H1 (cell line): ENCODE measurements at places on chromosomes 7 and 10. TPM values are rescaled to one million over a fixed set of nuclear protein-coding genes. Genes with fewer than 3 reads are reported as not detected.

SH2D4B gene
- 0.10 and 0.13 TPM in 2 replicates for total RNA-seq

GRCh38 chr10:109988212-109988596 is 19.6 kb upstream of the ADD3 start:
- no peak overlapping the region for H3K4me3 ChIP-seq
- no peaks in the 10 kb centered on the region for H3K4me1 ChIP-seq
- no peaks in the 10 kb centered on the region for H3K36me3 ChIP-seq
- no peak for DNase-seq
- H3K27ac ChIP-seq = no peak overlapping the region

GRM8 gene
- 2.8 and 3.7 TPM in 2 replicates for total RNA-seq

- H3K4me1 ChIP-seq = no peaks in the 10 kb centered on the region
- no peaks in the 10 kb centered on the region for H3K27me3 ChIP-seq
- no peak for DNase-seq
- no peak overlapping the region for H3K4me3 ChIP-seq
Measured at GRCh38 chr10:83229991-83230390, 909.3 kb upstream of the GHITM start.

ANKRD30A gene
- not detected in 2 replicates for total RNA-seq

DNA sequence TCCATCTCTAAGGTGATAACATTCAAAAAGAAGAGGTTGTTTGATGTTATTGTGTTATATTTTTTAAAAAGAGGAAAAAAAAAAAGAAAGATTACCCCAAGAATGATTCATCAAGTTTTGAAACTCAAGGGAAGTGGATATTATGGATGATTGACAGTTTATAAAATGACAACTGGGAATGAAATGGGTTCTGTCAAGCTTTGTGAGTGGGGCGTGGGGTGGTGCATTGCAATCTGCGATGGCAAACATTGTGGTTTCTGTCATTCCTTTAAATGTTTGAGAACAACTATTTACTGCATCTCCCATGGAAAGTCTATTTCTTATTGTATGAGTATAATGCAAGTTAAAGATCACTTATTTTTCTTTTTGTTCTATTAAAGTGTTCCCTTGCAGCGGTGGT is 297.0 kb downstream of the CCDC3 start:
- H3K27me3 ChIP-seq = no peaks in the 10 kb centered on the region
- no peak for DNase-seq
- H3K4me1 ChIP-seq = peaks cover 6% of the 10 kb centered on the region; the same call in 1 of the 2 replicates
- H3K27ac ChIP-seq = no peak overlapping the region

RPEL1 gene
- total RNA-seq = not detected in 2 replicates

SEMA4G gene
- 7.1 and 7.6 TPM in 2 replicates for total RNA-seq

- H3K4me1 ChIP-seq = no peaks in the 10 kb centered on the region; the same call in 1 of the 2 replicates
- H3K36me3 ChIP-seq = no peaks in the 10 kb centered on the region
- no peaks in the 10 kb centered on the region for H3K27me3 ChIP-seq
- DNase-seq = no peak
- H3K4me3 ChIP-seq = no peak overlapping the region
- H3K27ac ChIP-seq = no peak overlapping the region
Measured at GRCh38 chr7:73981933-73982332, 46.0 kb upstream of the ELN start.

TRPV6 gene
- total RNA-seq = 0.48 and 0.52 TPM in 2 replicates

GRCh38 chr10:118971187-118971586 is 58.3 kb upstream of the NANOS1 start:
- H3K4me3 ChIP-seq = no peak overlapping the region
- H3K27ac ChIP-seq = no peak overlapping the region
- DNase-seq = no peak
- H3K27me3 ChIP-seq = no peaks in the 10 kb centered on the region

TMED4 gene
- total RNA-seq = 41.1 and 44.9 TPM in 2 replicates

DNA sequence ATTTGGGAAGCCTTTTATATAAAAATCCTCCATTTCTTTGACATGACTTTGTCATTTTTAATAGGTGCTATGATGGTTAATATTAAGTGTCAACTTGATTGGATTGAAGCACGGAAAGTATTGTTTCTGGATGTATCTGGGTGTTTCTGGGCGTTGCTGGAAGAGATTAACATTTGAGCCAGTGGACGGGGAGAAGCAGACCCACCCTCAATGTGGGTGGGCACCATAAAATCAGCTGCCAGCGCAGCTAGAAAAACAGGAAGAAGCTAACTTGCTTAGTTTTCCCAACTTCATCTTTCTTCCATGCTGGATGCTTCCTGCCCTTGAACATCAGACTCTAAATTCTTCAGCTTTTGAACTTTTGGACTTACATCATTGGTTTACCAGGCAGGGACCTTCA is 1003.0 kb downstream of the SORCS3 start:
- H3K4me3 ChIP-seq = no peak overlapping the region
- H3K27me3 ChIP-seq = no peaks in the 10 kb centered on the region
- DNase-seq = no peak
- H3K27ac ChIP-seq = no peak overlapping the region
- H3K4me1 ChIP-seq = no peaks in the 10 kb centered on the region; the same call in 1 of the 2 replicates
- H3K36me3 ChIP-seq = no peaks in the 10 kb centered on the region

DNA sequence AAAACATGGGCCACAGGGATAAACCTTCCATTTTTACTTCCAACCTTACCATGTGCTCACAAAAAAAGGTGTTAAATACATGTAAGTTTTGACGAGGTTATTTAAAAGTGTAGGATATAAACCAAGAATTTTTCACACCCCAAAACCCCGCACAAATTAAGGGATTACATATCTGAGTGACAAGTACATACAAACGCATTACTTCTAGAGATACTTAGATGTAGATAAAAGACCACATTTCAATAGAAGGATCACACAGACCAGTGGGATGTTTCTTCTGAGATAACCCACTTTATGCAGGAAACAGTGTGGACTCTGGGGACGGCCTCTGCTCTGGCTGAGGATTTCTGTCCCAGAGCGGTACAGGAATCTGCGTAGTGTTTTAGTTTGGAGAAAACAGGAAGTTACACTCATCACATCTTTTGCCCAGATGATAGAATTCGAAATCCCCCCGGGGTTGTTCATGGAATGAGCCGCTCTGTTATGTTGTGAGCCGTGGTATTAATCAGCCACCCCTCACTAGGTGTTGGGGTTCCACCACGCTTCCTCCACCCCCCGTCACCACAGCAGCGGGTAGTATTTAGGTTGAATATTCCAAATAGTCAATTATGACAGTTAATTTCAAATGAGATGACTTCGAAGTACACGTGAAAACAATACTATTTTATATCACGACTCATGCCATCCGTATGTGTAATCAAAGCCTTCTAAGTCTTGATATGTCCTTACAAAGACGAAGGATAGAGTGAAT is 1.3 kb upstream of the CUL1 start:
- H3K4me1 ChIP-seq = peaks cover 6% of the 10 kb centered on the region; the same call in 1 of the 2 replicates
- H3K27me3 ChIP-seq = no peaks in the 10 kb centered on the region
- peak overlapping the region; percentile 85 for H3K4me3 ChIP-seq
- DNase-seq = no peak

DNA sequence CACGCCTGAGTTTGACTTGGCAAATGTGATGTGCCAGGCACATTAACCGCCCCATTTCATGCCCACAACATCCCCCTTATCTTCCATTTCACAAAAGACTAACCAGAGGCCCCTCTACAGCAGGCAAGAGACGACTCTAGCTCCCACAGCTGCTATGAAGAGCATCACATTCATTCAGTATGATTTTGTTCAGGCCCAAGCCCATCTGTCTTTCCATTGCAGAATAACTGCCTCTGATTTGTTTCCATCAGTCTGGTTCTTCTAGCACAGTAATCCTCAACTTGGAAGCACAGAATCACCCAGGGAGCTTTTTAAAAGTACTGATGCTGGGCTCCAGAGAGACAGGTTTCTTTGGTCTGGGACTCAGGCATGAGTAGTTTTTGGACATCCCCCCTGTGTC is 169.7 kb downstream of the NEURL1 start:
- DNase-seq = no peak
- peaks cover 21% of the 10 kb centered on the region for H3K4me1 ChIP-seq
- H3K27ac ChIP-seq = no peak overlapping the region
- no peaks in the 10 kb centered on the region; the same call in 1 of the 2 replicates for H3K36me3 ChIP-seq
- H3K4me3 ChIP-seq = no peak overlapping the region
- no peaks in the 10 kb centered on the region for H3K27me3 ChIP-seq

GRCh38 chr7:24920451-24921361 is 59.3 kb downstream of the OSBPL3 start:
- H3K4me1 ChIP-seq = peaks cover 4% of the 10 kb centered on the region
- H3K27ac ChIP-seq = no peak overlapping the region
- no peaks in the 10 kb centered on the region for H3K27me3 ChIP-seq

PBLD gene
- 0.90 and 2.0 TPM in 2 replicates for total RNA-seq

UFSP1 gene
- total RNA-seq = 4.3 and 4.8 TPM in 2 replicates

DNA sequence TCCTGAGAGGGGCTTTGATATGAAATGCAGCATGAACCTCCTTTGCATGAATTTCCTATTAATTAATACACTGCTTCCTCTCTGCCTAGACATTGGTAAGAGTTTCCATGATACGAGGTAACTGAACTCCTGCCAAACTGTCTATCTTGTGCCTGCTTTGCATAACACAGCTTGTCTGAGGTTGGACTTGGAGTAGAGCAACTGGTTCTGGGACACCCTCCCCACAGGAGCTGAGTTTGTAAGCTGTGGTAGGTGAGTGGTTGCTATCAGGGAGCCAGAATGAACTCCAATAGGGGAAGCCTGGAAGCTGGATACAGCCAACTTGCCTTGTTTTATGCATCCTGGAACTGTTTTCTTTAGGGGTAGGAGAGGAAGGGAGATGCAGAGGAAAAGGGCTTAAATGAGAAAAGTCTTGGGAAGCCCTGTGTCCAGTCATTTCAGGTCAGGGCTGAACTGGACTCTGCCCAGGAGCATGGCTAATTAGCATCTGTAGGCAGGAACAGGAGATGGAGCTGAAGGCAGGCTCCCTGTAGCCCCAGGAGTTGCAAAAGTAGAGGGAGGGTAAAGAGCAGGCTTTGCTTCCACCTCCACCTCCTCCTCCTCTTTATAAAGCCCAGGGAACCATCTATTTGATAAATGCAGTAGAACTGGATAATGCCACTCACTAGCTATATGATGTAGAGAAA is 73.2 kb upstream of the GPR158 start:
- H3K27ac ChIP-seq = no peak overlapping the region
- peaks cover 2% of the 10 kb centered on the region for H3K4me1 ChIP-seq
- DNase-seq = no peak
- H3K4me3 ChIP-seq = no peak overlapping the region

GRCh38 chr10:32328499-32328898 is 18.5 kb downstream of the EPC1 start:
- no peak overlapping the region for H3K27ac ChIP-seq
- no peaks in the 10 kb centered on the region; the same call in none of the 2 replicates for H3K4me1 ChIP-seq
- no peaks in the 10 kb centered on the region for H3K27me3 ChIP-seq
- no peak overlapping the region for H3K4me3 ChIP-seq
- no peaks in the 10 kb centered on the region for H3K36me3 ChIP-seq

GSTO1 gene
- 32.5 and 33.8 TPM in 2 replicates for total RNA-seq

NEUROD6 gene
- total RNA-seq = not detected in 2 replicates

- no peaks in the 10 kb centered on the region for H3K27me3 ChIP-seq
- no peak overlapping the region for H3K27ac ChIP-seq
- H3K4me1 ChIP-seq = no peaks in the 10 kb centered on the region
- H3K4me3 ChIP-seq = no peak overlapping the region
Measured at GRCh38 chr7:29354340-29354739, 159.8 kb downstream of the CHN2 start.
